NCI-H1092 treated with DMSO at 0.1 percent for 48 hours (cell line): ENCODE measurements at places on chromosomes 11 and 22.

- DNase-seq, result no peak
Observed at GRCh38 chr22:17898375-17898774, 124.1 kb upstream of the BID start.

- DNase-seq, result no peak
Observed at GRCh38 chr11:103696123-103696522, 340.3 kb upstream of the DDI1 start.

DNA sequence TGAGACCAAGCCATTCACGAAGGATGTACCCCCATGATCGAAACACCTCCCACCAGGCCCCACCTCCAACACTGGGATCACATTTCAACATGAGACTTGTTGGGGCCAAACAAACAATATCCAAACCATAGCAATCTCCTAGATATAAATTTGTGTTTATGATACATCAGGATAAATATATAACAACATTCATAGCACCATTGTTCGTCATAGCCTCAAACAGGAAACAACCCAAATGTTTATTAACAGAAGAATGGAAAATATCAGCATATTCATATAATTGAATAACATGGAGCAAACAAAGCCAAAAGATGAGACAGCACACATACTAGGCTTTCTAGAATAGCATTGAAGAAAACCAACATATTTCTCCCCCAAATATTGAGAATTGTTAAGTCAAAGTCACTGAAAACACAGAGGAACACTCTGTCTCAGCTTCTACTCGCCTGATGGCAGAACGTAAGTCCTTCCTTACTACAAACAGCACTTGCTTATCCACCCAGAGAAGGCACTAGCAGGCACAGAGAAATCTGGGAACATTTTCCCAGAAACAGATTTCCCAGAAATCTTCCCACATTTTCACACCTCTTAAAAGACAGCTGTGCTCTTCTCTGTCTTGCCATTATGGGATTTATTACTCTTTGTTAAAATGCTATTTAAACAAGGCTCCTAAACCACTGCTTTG is 8.1 kb upstream of the GDPD4 start:
- DNase-seq, result no peak

- DNase-seq, result no peak
Observed at GRCh38 chr11:6111673-6112072, 4.2 kb downstream of the OR56B4 start.

DNA sequence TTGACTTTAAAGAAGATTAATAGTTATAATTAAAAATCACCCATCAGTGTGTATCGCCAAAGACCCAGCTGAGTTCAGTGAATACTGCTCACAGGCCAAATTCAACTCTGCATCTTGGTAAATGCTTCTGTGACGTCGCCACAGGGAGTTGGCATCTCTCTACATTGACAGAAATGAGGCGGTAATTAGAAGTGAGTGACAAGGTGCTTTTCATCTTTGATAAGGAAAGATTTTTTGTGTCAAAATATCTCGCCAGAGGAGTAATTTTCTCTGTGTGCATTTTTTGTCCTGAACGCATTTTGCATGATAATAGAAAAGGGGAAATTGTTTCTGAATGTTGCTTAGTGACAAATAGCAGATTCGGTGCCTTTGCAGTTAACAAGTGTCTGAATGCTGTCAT is 345.8 kb downstream of the CNTN5 start:
- DNase-seq, result no peak

DNA sequence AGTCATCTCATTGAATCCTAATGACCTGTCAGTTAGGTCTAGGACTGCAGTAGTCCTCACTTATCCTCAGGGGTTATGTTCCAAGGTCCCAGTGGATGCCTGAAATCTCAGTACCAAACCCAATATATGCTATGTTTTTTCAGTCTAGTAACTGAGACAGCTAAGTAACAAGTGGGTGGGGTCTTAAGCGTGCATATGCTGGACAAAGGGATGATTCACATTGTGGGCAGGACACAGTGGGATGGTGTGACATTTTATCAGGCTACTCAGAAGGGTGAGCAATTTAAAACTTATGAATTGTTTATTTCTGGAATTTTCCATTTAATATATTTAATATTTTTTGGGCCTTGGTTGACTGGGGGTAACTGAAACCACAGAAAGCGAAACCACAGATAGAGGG is 29.0 kb downstream of the DDX10 start:
- no peak for DNase-seq

GRCh38 chr22:28021116-28021997 is 102.3 kb upstream of the PITPNB start:
- DNase-seq, result no peak

DNA sequence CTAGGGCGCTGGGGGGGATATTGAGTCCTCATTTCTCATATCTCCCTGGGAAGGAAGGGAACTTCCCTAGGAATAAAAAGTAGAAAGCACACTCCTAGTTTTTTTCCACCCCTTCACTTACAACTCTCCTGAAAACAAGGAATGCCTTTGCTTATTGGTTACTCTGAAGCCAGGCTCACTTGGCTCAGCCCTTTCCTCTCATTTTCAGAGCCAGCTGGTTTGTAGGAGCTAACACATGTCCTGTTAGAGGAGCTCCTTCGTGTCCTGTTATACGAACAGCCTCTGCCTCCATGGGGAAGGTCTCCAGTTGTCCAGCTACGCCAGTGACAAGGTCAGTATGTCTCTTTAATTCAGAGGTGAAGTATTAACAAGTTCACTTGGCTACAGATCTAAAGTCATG is 17.6 kb downstream of the ALKBH8 start:
- no peak for DNase-seq

GRCh38 chr11:60948250-60948649 is 3.7 kb downstream of the SLC15A3 start:
- DNase-seq, result no peak

- DNase-seq, result no peak
Observed at GRCh38 chr22:42022162-42022847, 23.7 kb downstream of the WBP2NL start.

GRCh38 chr11:121508449-121508848 is 55.7 kb upstream of the SORL1-AS1 start:
- no peak for DNase-seq

- peak; percentile 48 for DNase-seq
Observed at GRCh38 chr11:1382831-1383607, 6.7 kb upstream of the BRSK2 start.

DNA sequence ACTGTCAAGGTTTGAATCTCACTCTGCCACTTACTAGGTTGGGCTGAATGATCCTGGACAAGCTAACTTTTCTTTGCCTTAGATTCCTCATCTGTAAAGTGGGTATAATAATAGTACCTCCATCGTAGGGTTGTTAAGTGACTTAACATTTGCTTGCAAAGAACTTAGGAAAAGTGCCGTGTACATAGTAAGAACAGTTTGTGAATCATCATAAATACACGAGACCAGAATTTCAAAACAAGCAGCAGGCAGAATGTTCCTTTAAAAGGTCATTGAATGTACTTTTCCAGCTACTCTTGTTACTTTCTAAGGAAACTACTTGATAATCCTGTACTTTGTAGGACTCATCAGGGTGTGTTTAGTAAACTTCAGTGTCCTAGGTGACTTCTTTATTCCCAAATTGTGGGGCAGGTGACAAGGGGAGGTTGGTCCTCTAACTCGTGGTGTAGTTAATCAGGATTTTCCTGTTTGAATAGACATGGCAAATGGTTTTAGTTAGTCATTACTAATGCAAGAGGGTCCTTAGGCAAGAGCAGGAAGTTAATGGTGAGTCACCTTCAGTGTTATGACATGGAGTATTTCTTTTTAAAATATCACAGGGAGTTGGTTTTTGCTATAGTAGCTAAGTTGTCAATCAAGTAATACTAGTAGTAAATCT is 67.9 kb downstream of the YAP1 start:
- DNase-seq, result no peak

- DNase-seq, result no peak
Observed at GRCh38 chr11:79762279-79762921, 321.6 kb upstream of the TENM4 start.

DNA sequence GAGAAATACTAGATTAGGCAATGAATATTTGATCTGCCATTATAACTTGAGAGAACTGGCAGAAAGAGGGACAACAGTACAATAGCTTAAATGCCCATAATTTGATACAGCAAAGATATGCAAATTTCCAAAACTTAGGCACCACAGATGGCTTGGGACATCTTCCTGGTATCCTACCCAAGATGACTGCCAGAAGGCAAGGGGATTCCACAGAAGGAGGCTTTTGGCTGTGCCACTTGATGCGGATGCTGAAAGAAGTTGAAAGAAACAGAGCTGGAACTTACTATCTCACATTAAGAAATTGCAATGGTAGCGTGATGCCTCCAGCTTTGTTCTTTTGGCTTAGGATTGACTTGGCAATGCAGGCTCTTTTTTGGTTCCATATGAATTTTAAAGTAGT is 216.7 kb downstream of the TTC28 start:
- DNase-seq, result no peak

DNA sequence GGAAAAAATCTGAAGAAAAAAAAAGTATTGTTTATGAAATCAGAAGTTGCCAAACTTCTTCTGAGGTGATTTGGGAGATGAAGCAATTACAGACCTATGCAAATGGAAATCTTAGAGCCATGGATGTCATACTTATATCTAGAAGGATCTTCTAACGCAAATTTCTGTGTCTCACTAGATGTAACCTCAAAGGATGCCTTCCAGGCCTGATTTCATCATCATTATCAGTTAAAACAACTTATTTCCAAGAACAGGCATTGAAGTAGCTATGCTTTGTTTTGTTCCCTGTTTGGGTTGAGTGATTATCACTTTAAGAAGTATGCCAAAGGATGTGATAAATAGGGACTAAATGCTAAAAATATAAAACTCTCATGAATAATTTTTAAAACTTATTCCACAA is 43.9 kb upstream of the ANGPTL5 start:
- no peak for DNase-seq

GRCh38 chr11:20310596-20311394 is 52.7 kb upstream of the HTATIP2 start:
- peak; percentile 7 for DNase-seq

DNA sequence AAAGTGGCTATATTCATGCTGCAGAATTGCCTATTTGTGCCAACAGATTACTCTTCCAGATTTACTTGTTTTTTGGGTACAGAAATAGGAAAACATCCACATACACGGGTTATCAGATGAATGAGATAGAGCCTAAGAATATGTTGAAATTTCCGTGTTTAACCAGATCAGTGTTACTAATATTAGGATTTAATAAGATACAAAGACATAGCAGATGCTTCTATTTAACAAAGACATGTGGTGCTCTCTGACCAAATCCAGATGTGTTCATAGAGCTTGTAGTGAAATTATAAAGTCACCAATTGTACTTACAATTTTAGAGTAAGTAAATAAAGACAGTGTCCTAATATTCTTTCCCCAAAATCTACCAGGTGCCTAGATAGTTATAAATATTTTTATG is 208.0 kb downstream of the CASP12 start:
- no peak for DNase-seq

GRCh38 chr11:11813288-11813962 is 28.3 kb upstream of the USP47 start:
- no peak for DNase-seq

DNA sequence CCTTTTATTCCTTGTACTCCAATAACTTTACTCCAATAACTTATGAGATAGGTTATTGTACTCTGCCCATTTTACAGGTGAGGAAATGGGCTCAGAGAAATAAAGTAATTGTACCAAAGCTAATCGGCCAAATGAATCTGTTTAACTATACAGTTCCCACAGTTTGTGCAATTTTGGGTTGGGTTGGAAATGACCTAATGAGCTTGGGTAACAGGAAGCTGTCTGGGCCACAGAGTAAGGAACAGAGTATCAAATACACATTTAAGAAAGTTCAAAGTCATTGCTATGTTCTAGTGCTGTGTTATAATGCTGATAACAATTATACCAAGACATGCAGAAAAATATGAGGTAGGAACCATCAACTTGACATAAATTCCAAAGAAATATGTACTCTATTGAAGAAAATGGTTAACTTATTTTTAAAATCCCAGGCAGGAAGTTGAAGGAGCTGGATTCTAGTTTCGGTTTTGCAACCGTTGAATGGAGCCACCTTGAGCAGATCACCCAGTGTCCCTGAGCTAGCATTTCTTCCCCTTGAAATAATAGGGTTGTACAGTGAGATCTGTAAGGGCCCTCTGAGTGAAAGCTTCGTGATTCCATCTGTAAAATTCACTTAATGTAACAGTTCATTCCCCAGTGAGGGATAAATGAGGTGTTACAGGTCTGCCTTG is 360.9 kb upstream of the NARS2 start:
- DNase-seq, result no peak

GRCh38 chr11:92180226-92180625 is 44.4 kb upstream of the FAT3 start:
- DNase-seq, result no peak

- DNase-seq, result peak; percentile 58
Observed at GRCh38 chr11:64060861-64061444, 25.2 kb downstream of the FLRT1 start.

GRCh38 chr22:20244691-20245576 is 23.2 kb downstream of the RTN4R start:
- DNase-seq, result no peak

DNA sequence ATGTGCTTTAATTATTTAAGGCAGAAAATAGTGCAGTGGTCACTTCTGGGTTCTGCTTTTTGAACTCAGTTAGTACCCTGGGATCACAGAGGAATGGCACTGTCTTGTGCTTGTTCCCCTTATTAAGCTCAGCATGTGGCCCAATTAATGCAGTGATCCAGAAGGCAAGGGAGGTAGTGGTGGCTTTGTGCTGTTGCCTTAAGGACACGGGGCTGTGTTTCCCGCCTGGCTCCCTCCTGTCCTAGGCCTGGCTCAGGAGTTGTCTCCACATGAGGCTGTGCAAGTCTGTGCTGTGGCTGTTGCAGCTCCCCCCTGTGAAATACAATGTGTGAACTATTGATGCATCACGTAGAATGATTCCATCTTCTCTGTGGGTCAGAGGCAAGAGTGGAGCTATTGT is 49.2 kb upstream of the CABP7 start:
- no peak for DNase-seq

- no peak for DNase-seq
Observed at GRCh38 chr11:110075847-110076208, 17.4 kb upstream of the ZC3H12C start.

GRCh38 chr11:110327508-110327907 is 31.1 kb upstream of the RDX start:
- DNase-seq, result no peak

GRCh38 chr22:22210375-22210774 is 34.2 kb upstream of the VPREB1 start:
- DNase-seq, result no peak

- no peak for DNase-seq
Observed at GRCh38 chr11:86177302-86177701, 67.3 kb upstream of the EED start.

GRCh38 chr11:122808478-122808869 is 29.8 kb upstream of the CRTAM start:
- no peak for DNase-seq

- no peak for DNase-seq
Observed at GRCh38 chr11:63503492-63503891, 2.4 kb upstream of the LGALS12 start.

DNA sequence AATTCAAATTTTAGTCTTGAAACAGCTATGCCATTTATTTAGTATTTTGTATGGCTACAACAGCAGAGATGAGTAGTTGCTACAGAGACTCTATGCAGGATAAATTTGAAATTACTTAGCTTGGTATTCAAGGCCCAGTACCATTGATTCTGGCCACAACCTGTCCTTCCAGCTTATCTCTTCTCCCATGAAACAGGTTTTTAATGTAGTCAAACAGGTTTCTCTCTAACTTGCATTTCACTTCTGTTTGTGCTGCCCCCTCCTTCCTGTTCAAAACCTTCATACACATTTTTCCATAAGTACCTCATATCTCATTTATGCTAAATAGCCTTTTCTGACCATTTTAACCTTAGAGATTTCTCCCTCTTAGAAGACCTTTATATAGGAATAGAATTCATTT is 3.3 kb downstream of the USP47 start:
- no peak for DNase-seq

GRCh38 chr22:35330258-35330861 is 30.7 kb downstream of the TOM1 start:
- no peak for DNase-seq
